Memory B cell (primary cell): ENCODE measurements at places on chromosomes 2 and 18.

- no peak for DNase-seq
These were observed 152.7 kb upstream of the SPHKAP start for GRCh38 chr2:228334180-228334579.

- no peak for DNase-seq
These were observed 69.5 kb downstream of the MYOM1 start for GRCh38 chr18:3150274-3150673.

GRCh38 chr2:230956827-230957755, 32.0 kb upstream of the GPR55 start:
- no peak for DNase-seq

- DNase-seq, result no peak
These were observed 246.8 kb downstream of the TMEM182 start for GRCh38 chr2:103008586-103008985.

- DNase-seq, result no peak
These were observed 16.5 kb downstream of the AGAP1 start for GRCh38 chr2:235510318-235510717.

DNA sequence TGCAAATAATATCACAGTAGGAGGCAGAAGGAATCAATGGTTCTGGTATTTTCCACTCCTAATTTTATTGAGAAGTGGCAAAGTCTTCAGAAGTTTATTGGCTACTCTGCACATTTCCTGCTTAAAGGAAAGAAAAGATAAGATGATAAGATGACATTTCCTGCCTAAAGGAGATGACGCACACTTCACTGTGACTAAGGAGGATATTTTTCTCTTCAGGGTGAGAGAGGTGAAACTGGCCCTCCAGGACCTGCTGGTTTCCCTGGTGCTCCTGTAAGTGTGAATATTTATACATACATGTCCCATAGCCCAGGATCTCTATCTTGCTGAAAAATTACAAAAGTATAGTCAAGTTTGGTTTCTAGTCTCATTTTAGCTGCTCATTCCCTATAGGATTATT, 27.9 kb downstream of the COL3A1 start:
- no peak for DNase-seq

- no peak for DNase-seq
These were observed 1.2 kb downstream of the WNT10A start for GRCh38 chr2:218881744-218882460.

GRCh38 chr2:33496726-33497125, 20.3 kb downstream of the RASGRP3 start:
- no peak for DNase-seq

DNA sequence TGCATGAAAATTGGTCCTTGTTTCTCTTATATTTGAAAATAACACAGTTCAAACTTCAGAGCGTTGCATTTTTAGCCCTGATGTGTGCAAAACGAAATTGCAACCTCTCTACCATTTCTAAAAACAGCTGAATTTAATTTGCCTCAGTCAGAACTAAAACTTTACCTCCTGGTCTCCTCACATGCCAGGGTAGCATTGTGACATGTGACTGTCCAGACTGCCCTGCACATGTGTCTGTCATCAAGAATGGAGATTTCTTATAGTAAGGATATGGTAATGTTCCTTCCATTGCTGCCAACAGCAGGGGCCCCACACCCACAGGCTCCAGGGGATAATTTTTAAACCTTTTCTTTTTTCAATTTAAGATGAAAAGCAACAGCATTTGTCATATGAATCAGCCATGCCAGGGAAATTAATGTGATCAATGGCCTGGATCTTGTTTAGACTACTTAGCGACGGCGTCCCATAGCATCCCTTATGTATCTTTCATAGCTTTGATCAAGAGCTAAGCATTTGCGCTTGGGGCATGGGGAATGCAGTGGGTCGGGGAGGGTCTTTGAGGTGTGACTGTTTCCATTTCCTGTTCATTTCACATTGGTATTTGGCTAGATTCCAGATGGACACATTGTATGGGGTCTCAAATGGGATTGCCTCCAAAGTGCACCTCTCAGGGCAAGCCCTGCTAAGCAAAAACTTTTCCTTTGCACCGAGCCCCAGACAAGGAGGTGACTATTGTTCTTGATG, 92.4 kb upstream of the RASGRP3 start:
- no peak for DNase-seq

DNA sequence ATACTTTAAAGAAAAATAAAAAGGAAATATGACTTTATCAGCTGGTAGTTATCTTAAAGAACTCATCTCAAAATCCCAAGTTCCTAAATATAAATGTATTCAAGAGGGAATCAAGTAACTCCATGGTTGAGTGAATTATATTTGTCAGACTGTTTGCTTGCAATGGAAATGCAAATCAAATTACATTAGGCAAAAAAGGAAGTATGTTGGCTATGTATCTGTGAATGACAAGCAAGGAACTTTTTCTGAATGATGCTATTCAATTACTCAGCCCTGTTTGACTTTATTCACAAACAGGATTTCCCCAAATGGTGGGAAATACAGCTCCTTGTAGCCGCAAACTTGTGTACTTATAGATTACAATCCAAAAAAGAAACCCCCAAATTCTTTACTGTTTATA, 309.1 kb downstream of the ARL6IP6 start:
- no peak for DNase-seq

DNA sequence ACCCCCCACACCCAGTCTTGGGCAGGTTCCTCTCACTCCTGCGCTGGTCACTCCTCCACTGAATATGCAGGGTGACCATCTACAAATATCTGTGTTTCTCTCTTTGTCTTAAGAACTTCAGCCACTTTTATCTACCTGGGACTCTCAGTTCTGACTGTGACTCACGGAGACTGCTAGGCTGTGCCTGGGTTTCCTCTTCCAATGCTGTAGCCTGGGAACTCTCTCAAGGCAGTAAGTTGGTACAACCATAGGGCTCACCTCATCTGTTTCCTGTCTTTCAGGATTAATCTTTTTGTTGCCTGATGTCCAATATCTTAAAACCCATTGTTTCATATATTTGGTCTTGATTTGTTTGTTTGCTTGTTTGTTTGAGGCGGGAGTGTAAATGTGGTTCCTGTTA, 47.2 kb upstream of the ZNF396 start:
- DNase-seq, result no peak

GRCh38 chr2:88181511-88181910, 11.4 kb downstream of the THNSL2 start:
- no peak for DNase-seq

- no peak for DNase-seq
These were observed 143.3 kb downstream of the PDE1A start for GRCh38 chr2:182283512-182283911.

GRCh38 chr18:79685281-79685680, 5.7 kb downstream of the CTDP1 start:
- no peak for DNase-seq

GRCh38 chr2:181138816-181139215, 158.4 kb downstream of the UBE2E3 start:
- DNase-seq, result no peak

GRCh38 chr2:227789803-227790202, 23.8 kb upstream of the CCL20 start:
- no peak for DNase-seq

DNA sequence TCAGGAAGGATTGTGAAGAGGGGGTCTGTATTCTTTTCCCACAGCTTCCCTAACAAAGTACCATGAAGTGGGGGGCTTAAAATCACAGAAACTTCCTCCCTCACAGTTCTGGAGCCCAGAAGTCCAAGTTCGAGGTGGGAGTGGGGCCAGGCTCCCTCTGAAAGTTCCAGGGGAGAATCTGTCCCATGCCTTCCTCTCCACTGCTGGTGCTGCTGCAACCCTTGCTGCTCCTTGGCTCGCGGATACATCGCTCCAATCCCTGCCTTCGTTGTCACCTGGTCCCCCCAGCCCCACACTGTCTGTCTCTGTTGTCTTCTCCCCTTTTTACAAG, 134.1 kb downstream of the DDX1 start:
- DNase-seq, result no peak

DNA sequence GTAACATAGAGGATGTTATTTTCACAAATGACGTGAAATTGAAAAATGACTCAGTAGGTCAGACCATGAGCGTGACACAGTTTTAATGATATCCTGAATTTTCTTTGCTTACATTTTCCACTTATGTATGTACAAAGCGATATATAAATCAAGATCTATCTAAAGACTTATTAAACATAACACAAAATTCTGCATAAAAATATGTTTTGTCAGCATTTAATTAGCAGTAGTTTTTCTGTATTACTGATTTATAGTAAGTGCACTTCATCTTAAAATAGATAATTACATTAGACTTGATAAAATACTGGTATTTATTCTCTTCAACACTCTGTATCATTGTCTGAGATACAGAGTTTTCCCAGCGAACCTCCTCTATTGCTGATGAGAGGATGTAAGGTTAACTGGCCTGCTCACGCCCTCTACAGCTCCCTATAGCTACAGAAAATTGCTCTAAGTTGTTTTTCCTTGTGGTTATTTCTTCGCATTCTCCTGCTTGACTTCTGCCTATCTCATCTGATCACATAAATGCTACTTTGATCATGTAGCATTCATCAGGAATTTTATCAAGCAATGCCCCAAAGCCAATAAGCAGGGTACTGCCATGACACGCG, 548.8 kb upstream of the REG3G start:
- DNase-seq, result no peak

- DNase-seq, result no peak
These were observed 5.3 kb downstream of the GPC1 start for GRCh38 chr2:240440704-240441320.

DNA sequence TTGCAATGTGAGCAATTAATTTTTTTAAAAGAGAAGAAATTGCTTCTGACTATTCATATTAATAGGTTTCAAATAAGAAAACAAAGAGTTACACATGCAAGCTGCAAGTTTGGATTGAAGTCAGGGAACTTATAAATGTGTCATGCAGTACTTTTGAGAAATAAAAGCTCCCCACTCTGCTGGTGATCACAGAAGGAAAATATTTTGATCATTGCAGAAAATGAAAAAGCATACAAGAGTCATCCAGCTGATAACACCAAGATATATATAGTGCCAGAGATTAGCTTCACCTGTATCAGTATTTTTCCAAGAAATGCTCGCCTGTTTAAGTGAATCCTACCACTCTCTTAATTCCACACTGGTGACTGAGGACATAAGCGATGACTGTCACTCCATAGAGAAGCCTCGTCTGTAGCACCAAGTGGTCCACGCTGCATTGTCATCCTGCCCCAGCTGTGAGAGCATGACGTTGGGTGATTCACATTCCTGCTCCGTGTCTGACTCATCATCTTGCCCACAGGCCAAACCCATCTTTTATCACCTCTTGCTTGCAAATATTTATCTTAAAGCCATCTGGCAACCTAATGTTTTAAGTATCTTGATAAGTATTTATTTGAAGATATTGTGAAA, 178.0 kb downstream of the ASXL3 start:
- DNase-seq, result no peak

DNA sequence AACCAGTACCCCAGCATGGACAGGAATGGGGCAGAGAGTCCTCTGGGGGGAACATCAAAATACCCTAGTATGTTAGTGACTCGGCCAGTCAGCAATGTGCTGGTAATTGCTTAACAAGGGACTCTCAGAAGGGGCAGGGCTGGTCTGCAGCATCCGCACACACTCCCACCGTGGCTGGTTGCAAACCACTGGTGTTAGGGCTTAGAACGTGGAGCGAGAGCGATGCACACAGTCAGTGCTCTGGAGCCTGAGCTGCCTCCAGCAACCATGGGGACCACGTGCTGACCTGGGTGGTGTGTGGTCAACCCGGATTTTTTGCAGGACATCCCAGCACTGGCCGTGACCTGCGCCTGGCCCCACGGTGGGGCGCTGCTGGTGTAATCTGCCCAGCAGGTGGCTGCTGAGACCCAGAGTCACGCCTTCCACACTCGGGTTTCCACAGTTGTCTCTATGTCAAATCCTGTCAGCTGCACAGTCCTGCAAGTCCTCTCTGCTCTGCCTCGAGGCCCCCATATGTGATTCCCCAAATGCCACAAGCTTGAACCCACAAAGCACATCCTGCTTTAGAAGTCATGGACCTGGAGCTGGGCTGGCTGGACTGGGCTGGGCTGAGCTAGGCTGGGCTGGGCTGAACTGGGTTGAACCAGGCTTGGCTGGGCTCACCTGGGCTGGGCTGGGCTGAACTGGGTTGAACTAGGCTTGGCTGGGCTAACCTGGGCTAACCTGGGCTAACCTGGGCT, 50.6 kb upstream of the GPC1 start:
- DNase-seq, result no peak

- no peak for DNase-seq
These were observed 160.7 kb upstream of the SP5 start for GRCh38 chr2:170554278-170554955.

- no peak for DNase-seq
These were observed 44.8 kb downstream of the YES1 start for GRCh38 chr18:767084-767882.

- DNase-seq, result no peak
These were observed 108.7 kb downstream of the DPP10 start for GRCh38 chr2:114550895-114551793.

DNA sequence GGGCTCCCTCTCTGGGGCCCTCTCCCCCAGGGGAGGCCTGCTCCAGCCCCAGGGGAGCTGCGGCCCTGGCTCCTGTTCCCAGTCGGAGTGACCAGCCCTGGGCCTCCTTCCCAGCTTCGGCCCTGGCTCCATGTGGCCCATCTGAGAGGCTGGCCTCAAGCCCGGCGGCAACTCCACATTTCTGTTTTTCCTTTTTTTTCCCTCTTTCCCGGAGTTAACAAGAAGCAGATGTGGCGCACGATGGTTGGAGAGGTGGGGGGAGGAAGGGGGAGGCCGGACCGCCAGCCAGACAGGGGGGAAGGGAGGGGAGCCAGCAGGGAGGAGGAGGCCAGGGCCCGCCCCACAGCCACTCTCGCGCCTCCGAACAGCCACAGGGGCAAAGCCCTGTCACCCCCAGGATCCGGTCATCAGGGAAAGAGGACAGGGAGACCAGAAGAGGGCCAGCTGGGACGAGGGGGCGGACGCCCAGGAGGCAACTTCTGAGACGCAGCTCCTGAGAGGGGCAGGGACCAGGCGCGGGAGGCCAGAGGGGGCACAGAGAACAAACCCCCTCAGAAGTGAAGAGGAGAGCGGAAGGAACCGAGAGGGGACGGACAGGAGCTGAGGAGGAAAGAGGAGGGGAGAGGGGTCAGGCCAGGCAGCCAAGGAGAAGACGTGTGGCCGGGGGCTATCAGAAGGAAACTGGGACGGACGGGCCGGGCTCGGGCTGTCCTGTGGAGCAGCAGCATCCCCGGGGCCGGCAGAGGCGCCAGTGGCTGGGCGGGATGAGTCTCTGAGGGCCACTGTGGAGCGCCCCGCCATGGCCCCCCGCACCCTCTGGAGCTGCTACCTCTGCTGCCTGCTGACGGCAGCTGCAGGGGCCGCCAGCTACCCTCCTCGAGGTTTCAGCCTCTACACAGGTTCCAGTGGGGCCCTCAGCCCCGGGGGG, at the start of gene EMILIN1:
Gene EMILIN1, plus strand, starts transcription at position 349 of the 928 bp plus-strand sequence. Its CDS starts 451 bp downstream, at position 800.
- DNase-seq, result no peak

- DNase-seq, result no peak
These were observed 44.7 kb downstream of the C2orf42 start for GRCh38 chr2:70145851-70146739.

DNA sequence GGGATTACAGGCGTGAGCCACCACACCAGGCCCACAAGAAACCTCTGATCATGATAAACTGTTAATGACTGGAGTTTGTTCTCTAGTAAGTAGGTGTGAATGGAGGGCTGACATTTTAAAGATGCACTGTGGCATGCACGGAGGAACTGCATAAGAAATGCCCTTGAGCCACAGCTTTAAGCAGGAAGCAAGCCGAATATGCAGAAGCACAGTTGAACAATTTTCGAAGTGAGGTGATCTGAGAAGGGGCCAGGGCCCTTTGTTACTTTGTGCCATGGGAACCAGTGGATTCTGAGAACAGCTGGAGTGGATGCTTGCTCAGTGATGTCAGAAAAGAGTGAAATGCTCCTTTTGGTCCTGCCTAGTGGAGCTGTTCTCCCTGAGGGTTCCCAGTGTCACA, 16.3 kb downstream of the FECH start:
- no peak for DNase-seq
